Cortex of kidney (tissue), 1 donor: ENCODE measurements at places on chromosomes 3 and 15.

DNA sequence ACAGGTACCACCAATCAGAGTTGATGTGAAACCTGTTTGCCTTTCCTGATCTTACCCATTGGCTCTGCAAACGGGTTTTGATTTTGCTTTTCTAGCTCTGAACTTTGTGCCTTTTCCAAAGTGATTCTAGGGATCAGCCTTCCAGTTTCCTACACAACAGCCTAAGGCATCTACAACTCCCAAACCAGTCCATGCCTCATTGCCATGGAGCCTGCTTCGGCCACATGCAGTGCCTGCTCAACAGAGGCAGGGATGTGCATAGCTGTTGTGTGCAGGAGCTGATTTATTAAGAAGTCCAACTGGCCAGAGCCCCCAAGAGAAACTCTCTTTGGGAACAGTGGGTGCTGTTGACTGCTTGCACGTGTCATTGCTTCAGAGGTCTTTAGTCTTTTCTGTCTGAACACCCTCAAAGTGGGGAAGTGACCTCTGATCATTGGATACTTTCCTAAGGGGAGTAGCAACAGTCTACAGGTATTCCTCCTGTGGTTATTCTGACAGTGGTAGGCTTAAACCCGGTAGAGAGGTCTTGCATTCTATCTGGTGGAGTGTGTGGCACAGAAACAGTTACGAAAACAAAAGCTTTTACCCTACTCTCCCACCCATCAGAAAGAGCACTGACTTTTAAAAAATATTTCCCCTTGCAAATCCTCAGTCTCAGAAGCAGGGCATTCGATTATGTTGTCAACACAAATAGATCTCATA lies 36.6 kb upstream of the THSD4 start:
- DNase-seq = no peak

DNA sequence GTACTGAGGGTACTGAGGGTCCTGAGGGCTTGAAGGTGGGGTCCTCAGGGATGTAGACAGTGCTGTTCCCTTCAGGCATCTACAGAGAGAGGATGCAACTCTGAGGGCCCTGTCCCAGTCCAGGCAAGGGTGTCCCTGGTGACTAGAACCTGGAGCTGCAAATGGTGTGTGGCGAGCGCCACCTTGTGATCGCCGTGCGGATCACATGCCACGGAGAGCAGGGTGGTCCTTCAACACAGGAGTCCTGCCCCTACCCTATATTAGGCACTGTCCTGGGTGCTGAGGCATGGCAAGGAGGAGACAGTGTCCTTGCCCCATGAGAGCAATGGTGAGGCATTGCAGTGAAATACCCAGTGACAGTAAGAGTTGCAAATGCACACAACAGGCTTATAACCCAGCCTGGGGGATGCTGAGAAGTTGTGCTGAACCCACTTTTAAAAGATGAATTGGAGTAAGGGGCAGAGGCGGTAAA lies 23.6 kb downstream of the RHCG start:
- DNase-seq = no peak

DNA sequence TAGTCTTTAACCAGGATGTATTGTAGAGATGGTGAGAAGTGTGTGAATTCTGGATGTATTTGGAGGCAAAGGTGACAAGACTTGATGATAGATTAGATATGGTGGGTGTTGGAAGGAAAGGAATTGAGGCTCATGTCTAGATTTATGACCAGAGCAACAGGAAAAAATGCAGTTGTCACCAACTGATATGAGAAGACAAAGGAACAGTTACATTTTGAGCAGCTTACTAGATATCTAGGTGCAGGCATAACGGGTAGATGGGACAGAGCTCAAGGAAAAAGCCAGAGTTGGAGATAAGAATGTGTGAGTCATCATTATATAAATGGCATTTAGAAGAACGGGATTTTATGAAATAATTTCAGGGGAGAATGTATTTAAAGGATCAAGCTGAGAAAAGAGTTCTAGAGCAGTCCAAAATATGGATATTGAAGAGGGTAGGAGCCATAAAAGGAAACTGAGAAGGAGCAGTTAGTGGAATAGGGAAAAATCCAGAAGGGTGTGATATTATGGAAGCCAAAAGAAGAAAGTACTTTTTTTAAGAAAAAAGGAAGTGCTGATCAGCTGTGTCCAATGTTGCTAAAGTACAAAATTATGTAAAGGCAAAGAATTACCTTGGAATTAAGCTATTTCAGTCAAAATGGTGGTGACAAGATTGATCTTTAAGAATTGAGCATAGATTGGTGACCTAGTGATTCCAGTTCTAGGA lies 262.5 kb downstream of the CGGBP1 start:
- no peak for DNase-seq

DNA sequence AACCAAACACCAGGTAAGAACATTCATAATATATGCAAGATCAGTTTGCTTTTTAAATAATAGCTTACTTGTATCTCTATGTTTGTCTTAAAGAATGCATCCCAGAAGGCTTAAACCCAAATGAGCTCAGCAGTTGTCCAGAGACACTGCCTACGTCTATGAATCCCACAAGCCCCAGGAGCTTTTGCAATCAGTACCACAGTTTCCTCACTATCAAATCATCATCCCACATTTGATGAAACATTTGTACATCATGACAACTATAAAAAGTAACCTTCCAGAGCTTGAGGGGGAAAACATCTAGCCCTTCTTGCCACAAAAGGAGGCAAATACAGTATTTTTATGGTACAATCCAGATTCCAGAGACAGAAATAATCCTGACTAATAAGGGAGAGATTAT lies 63.7 kb downstream of the ATP8B4 start:
- no peak for DNase-seq

GRCh38 chr3:101091489-101091888 lies 98.3 kb upstream of the ABI3BP start:
- DNase-seq = no peak

GRCh38 chr3:173342679-173343078 lies 54.9 kb upstream of the NLGN1 start:
- DNase-seq = no peak

- no peak for DNase-seq
These were observed 1042.7 kb downstream of the PLOD2 start for GRCh38 chr3:145118303-145118702.

- DNase-seq = no peak
These were observed 42.2 kb upstream of the PRR23E start for GRCh38 chr3:127150513-127151250.

- DNase-seq = no peak
These were observed 16.6 kb upstream of the LRRK1 start for GRCh38 chr15:100902436-100903167.

GRCh38 chr3:157263027-157263426 lies 103.1 kb upstream of the CCNL1 start:
- DNase-seq = no peak

DNA sequence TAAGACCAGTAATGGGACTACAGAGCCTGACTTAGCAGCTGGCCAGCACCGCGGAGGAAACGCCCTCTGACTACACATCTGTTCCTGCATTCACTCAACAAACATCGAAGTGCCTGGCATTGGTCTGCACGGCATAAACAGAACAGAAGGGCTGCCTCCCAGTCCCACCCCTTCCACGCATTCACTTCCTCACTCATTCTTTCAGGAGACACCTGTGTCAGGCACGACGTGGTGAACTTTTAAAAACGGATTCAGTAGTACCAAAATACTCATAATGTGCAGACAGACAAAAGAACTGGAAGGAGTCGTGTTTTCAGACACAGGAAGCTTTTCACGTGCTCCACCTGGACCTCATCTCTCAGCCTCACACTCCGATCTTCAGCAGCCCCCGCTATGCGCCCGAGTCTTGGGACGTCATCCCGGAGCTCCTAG lies 123.3 kb downstream of the XXYLT1 start:
- no peak for DNase-seq

- no peak for DNase-seq
These were observed 122.6 kb downstream of the ITPR1 start for GRCh38 chr3:4615750-4616149.

- no peak for DNase-seq
These were observed 41.1 kb upstream of the TIPARP start for GRCh38 chr3:156633335-156633734.

GRCh38 chr3:15384510-15385237 lies 42.7 kb downstream of the METTL6 start:
- DNase-seq = no peak

DNA sequence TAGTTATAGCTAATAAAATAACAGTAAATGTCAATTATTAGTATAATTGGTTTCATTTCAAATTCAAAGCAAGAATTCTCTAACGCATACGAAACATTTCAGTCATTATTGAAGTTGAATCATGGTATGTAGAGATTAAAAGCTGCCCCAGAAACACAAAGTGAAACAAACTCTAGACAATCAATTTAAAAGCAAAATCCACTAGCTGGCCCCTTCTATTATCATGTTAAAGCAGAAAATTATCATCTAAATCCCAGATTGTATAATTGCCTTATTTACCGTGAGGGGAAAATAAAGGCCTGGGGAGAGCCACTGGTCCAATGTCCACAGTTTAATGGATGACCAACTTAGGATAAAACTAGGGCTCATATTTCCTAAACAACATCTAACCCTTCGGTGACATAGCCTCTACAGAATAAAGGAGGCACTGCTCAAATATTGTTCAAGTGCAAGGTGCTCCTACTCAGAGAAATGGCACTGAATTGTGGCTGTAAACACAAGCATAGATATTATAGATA lies 110.9 kb upstream of the THRB start:
- no peak for DNase-seq

DNA sequence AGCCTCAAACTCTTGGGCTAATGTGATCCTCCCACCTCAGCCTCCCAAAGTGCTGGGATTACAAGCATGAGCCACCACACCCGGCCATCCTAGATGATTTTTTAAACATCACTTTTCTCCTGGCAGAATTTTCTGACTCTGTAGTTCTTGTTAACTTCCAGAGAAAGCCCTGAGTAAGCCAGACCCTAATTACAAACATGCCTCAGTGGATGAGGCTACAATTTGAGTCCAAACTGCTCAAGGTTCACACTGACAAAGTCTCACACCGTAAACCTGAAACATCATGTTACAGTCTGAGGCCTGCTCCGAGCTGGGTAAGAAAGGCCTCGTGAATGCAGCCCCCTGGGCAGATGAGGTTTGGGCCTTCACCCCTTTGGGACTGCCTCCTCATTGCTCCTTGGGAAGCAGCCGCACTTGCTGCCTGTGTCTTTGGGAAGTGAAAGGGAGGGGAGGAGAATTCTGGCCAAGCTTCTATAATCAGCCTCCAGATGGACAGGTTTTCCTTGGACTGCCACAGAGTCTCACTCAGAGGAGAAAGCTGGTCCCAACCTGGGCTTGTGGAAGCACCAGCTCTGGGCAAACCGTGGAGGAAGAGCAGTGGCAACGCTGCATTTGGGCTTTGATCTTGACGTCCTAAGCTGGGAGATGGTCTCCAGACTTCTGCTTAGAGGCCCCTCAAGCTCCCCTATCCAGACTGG lies 46.0 kb downstream of the CA12 start:
- DNase-seq = no peak

DNA sequence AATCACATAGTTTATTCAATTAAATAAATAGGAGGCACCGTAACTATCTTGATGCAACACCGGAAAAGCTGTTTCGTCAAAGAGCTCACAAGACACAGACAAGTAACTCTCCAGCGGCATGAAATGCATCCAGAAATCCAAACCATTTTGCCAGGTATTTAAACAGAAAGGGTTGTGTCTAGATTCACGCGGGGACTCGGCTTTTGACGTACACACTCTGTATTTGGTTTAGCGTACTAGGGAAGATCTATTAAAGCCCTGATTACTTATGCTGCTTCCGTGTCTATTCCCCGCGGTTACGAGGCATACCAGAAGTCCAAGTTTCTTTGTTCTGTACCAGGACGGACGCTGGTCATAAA lies 718 bp downstream of the BNIP2 start:
- no peak for DNase-seq

- DNase-seq = no peak
These were observed 10.7 kb downstream of the RBM15B start for GRCh38 chr3:51401735-51402134.

DNA sequence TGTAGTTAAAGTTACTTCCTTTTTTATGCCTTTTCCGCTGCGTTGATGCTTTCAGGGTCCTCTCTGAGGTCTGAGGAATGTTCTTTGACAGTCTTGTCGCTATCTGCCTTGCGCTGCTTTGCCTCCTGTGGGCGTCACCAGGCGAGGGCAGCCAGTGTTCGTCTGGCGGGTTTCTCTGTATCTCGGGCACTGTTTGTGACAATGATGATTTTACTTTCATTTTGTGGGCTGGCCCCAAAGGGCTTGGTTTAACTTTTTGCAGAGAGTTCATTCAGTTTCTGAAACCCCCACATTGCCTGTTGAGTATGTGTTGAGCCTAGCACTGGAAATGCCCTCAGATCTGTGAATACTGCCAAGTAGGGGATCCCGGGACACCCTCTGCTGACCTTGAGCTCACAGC lies 24.6 kb upstream of the SACM1L start:
- DNase-seq = no peak

GRCh38 chr15:63363292-63363691 lies 18.4 kb downstream of the CA12 start:
- DNase-seq = no peak

DNA sequence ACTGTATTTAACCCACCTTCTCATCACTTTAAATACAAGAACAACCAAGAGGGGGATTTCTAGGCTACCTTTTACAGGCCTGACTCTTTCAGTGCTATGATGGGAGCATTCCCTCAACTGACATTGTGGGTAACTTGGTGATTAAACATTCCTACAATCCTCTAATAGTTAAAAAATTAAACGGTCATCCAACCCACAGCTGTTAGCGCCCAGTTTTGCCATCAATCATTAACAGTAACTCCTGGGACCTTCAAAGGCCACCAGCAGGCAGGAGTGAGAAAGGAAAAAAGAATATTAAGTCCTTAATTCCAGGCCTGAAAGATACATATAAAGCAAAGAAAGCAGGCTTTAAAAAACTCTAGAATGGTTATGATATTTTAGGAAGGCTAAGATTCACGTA lies 512.1 kb downstream of the MAGI1 start:
- DNase-seq = no peak

DNA sequence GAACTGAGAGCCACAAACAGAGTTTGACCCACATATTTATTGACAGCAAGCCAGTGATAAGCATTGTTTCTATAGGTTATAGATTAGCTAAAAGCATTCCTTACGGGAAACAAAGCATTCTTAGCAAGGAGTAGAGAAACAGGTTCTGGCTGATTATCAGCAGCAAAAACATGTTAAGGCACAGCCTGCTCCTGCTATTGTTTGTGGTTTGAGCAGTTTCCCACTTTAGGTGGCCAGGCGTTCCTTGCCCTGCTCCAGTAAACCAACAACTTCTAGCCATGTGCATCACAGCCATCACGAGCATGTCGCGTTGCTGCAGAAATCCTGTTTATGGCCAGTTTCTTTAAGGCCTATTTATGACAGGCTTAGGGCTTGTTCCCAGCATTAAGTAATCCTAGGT lies 44.7 kb upstream of the C2CD4B start:
- DNase-seq = no peak

DNA sequence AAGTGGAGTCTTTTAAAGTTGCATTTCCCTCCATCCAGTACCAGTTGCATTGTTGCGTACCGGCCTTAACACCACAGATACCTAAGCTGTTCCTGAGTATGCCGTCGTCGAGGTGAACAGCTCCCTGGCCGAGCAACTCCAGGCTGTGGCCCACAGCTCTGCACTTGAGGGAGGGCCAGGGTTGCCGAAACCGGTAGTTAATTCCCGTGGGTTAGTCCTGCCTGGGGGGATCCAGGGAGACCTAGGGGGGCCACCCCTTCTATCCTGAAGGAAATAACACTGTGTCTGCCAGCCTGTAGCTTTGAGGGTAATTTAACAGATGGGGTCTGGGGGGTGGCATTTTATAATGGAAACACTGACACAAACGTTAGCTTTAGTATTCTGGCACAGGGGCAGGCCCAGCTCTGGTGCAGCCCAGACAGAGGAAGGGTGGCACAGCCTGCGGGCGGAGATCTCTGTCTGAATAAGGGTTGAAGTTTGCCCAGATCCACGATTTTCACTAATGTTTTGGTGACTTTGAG lies 60.8 kb downstream of the RGMA start:
- no peak for DNase-seq
